Colonic mucosa (tissue), 4 donors: ENCODE measurements at places on chromosomes 13 and 19.

- DNase-seq = no peak
Measured at GRCh38 chr19:38457690-38458405, 24.4 kb downstream of the RYR1 start.

GRCh38 chr13:99087098-99087953, 109.5 kb upstream of the DOCK9 start:
- peak; percentile 96 for DNase-seq

- no peak for DNase-seq
Measured at GRCh38 chr19:10858204-10858828, 10.1 kb downstream of the C19orf38 start.

DNA sequence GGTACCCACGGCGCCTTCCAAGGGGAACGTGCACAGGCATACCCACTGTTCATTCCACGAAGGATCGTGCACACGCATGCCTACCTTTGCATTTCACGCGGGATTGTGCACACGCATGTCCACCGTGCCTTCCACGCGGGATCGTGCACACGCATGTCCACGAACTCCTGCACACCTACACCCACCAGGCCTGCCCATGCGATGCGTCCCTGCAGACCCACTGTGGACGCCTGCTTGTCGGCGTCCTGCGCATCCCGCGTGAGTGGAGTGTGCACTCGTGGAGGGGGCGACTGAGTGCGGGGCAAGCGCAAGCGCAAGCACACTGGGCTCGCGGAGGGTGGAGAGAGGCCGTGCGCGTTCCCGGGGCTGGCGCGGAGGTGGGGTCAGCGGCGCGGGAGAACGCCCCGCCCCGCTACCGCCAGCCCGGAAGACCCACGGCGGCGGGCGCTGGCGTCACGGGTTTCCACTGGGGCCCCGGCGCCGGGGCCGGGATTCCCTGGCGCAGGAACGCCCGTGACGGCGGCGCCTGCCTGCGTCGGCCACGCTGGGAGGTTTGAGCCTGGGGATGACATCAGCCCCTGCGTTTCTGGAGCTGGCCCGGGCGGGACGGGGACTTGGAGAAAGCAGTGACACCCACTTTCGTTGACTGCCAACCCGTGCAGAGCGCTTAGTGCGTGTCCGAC, 18.7 kb downstream of the GADD45B start:
- DNase-seq = peak; percentile 76

DNA sequence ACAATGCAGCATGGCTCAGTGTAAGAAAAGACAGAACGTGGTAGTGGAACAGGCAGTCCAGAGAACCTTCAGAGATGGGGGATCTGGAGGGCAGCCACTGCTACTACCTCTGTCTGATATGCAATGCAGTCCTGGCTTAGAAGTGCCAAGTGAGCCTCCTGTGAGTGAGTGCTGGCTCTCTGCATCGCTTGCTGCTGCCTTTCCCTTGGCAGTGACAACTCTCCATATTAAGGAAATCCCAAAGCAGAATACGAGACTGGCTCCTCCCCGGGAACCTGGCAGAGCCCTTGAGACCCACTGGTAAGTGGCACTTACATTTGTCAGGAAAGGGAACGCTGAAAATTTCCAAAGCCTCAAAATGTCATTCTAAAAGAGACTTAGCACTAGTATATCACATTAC, 7.5 kb downstream of the DOCK9 start:
- DNase-seq = no peak

- DNase-seq = no peak
Measured at GRCh38 chr19:2242092-2242537, 5.5 kb downstream of the SF3A2 start.

GRCh38 chr13:113857531-113858195, 6.2 kb downstream of the GAS6 start:
- DNase-seq = no peak

DNA sequence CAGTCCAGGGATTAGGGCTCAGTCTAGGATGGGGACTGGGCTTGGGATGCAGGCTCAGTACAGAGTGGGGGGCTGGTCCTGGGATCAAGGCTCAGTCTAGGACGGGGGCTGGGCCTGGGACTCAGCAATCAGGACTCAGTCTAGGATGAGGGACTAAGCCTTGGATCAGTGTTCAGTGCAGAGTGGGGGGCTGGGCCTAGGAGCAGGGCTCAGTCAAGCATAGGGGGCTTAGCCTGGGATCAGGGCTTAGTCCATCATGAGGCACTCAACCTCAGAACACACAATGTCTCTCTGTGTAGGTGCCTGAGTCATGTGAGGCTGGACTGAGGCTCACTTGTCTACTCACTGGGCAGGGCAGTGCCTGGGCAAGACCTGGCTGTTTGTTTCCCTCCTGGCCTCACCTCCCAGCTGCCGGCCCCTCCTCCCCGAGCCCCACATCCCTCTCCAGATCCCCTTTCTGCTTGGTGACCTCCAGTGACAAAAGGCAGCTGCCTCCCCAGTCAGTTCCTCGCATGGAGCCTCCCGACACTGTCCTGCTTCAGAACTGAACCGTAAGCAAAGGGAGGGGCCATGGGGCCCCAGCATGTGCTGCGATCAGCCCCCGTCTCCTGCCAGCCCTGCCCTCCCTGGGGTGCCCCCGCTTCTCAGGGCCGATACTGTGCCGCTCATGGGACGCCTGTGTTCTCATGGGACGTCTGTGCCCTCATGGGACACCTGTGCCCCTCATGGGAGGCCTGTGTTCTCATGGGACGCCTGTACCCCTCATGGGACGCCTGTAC, 6.5 kb upstream of the S1PR4 start:
- no peak for DNase-seq

- DNase-seq = no peak
Measured at GRCh38 chr13:76439546-76439945, 446.7 kb downstream of the KCTD12 start.

DNA sequence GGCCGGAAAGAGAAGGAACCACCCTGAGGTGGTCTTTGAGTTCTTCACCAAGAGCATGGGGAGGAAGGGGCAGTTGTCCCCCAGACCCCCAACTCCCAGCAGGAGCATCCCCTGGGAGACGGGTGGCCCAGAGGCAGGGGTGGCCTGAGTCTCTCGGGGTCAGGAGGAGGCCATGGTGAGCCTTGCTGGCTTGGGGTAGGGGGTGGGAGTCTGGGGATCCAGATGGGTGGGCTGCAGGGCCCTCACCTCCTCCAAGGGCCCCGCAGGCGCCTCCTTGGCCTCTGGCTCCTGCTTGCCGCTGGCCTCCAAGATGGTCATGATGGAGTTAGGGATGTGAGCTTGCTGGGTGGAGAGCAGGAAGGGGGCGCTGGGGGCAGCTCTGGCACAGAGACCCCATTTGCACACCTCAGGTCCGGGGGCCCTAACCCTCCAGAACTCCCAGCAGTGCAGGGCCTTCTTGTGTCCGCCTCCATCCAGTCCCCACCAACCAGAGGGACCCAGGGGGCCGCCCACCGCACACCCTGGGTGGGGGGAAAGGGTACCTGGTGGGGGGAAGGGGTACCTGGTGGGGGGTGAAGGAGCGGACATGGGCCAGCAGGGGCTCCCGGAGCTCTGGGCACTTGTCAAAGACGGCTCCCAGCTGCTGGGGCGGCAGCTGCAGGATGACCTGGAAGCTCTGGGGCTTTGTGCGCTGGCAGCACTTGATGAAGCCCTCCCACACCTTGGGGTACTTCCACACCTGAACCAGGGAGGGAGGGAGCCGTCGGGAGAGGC, 1.3 kb upstream of the RSPH6A start:
- DNase-seq = no peak

DNA sequence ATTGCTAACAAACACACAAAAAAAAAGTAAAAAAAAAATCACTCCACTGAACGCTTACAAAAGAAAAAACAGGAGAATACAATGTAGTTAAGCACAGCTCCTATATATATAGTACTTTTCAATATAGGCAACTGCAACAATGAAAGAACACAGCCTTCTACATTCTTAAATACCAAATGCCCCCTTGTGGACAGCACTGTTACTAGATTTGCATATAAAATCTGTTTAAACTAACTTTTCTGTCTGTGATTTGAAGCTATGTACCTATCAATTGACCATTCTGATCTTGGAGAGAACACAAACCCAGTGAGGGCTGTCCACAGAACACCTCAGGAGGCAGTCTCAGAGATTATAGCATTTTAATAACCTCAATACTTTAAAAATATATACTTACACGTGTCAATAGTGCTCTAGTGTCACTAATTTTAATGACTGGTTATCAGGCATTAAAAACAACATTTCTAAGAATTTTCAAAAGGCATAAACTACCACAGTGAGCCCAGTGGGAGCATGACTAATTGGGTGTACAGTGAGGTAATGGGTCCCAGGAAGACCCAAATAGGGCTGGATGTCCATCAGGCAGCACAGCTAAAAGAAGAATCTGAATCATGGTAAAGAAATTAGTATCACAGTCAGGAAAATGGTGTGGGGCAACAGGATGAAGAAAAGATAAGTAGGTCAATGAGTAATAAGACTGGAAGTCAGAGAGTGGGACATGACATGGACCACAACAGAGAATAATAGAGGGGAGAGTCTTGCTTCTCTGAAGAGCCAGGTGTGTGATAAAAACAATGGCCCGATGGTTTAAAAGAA, 22.2 kb downstream of the CCDC169 start:
- peak; percentile 26 for DNase-seq

- no peak for DNase-seq
Measured at GRCh38 chr19:13693889-13694288, 70.4 kb upstream of the MRI1 start.

- peak; percentile 86 for DNase-seq
Measured at GRCh38 chr19:35114353-35115176, 1.1 kb upstream of the FXYD3 start.

DNA sequence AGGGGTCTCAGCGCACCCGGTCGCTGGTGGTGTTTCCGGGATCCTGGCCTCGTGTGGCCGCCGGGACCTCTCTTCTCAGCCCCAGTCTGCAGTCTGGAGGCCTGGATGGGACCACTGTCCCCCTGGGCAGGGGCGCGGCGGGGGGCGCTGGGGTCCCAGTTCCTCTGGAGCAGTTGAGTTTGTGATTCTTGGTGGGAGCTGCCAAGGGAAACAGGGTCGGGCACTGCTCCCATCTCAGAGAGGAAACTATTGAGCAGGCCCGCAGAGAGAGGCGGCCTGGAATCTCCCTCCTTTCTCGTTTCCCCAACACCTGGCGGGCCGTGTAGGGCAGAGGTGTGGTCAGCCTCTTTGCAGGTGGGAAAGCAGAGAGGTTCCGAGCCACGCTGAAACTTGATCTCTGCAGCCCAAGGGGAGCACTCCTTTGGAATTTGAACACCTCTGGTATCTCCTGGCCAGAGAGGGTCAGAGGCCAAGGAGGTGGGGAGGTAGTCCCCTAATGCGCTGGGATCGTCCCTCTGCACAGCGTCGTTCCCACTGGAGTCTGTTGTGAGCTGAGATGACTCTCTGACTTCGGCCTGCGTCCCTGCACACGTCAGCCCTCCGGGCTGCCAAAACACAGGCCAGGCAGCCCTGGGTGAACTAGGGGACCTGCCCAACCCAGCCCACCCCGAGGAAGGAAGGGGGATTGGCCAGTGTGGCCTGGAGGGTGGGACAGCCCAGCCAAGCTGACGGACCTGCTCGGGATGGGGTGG, 741 bp downstream of the PLEKHF1 start:
- DNase-seq = peak; percentile 45

- no peak for DNase-seq
Measured at GRCh38 chr13:33871207-33872004, 53.5 kb downstream of the RFC3 start.

- no peak for DNase-seq
Measured at GRCh38 chr13:51346397-51346796, 6.9 kb downstream of the SERPINE3 start.

GRCh38 chr19:47243364-47243775, 12.4 kb upstream of the BBC3 start:
- no peak for DNase-seq

DNA sequence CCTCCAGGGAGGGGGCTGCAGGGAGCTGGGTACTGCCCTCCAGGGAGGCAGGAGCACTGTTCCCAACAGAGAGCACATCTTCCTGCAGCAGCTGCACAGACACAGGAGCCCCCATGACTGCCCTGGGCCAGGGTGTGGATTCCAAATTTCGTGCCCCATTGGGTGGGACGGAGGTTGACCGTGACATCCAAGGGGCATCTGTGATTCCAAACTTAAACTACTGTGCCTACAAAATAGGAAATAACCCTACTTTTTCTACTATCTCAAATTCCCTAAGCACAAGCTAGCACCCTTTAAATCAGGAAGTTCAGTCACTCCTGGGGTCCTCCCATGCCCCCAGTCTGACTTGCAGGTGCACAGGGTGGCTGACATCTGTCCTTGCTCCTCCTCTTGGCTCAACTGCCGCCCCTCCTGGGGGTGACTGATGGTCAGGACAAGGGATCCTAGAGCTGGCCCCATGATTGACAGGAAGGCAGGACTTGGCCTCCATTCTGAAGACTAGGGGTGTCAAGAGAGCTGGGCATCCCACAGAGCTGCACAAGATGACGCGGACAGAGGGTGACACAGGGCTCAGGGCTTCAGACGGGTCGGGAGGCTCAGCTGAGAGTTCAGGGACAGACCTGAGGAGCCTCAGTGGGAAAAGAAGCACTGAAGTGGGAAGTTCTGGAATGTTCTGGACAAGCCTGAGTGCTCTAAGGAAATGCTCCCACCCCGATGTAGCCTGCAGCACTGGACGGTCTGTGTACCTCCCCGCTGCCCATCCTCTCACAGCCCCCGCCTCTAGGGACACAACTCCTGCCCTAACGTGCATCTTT, 7.8 kb upstream of the CEACAM5 start:
- peak; percentile 23 for DNase-seq

DNA sequence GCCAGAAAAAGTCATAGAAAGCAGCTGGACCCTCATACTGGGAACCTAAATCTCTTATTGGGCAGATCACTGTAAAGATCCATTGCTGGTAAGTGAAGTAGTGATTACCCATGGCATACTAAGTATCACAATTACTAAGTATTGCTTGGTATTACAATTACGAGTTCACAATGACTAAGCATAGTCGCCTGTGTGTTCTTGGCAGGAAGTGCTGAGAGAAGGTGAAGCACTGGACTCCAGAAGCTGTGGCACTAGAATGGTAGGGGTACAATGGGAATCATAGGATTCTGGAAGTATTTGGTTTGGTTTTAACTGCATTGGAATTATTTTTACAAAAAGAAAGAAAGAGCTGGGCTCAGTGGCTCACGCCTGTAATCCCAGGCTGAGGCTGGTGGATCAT, 20.3 kb downstream of the LGALS16 start:
- no peak for DNase-seq

DNA sequence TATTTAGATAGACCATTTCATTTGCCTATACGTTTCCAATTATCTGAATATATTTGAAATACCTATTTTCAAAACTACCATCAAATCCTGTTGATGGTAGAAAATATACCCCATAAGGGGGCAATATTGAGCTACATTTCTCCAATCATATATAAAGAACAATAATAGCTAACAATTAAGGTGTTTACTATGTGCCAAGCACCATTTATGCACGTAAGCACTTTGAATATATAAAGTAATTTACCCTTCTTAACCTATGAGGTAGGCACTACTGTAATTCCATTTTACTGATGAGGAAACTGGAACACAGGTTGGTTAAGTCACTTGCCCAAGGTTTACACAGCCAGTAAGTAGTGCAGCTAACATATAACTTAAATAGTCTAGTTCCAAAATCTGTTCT, 79.2 kb downstream of the UBL3 start:
- no peak for DNase-seq

GRCh38 chr13:36872621-36873020, 47.4 kb downstream of the SMAD9 start:
- DNase-seq = peak; percentile 29
